ENCODE measurements at places on chromosomes 16 and 17.

DNA sequence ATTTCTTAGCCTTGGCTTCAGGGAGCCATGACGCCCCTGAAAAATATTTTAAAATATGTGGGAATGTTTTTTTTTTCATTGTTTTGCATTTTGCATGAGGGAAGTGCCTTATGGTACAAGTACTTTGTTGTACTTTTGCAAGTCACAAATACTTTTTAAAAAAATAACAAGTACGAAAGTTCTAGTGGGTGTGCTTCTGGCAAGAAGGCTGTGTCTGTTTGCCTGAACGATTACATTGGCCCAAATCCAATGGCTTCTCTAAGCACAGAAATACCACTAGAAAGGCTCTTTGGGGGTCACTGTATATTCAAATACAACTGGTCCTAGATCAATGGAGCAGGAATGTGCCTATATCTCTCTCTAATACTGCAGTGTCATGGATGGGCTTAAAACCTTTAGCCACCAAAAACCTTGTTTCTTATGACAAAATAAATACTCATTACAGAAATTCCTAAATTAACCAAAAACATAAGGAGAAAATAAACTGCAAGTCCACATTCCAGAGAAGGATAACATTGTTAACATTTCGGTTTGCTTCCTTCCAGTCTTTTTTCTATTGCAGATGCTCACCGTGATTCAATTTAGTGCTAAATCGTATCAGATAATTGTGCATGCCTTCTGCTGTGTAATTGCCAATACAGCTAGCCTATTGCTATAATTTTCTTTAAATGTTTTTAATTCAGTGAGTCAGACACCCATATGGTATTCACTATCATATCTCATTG is 97.4 kb downstream of the VAT1L start:
- DNase-seq: no peak

GRCh38 chr16:66728804-66729203 is 22.6 kb downstream of the DYNC1LI2 start:
- DNase-seq: no peak

DNA sequence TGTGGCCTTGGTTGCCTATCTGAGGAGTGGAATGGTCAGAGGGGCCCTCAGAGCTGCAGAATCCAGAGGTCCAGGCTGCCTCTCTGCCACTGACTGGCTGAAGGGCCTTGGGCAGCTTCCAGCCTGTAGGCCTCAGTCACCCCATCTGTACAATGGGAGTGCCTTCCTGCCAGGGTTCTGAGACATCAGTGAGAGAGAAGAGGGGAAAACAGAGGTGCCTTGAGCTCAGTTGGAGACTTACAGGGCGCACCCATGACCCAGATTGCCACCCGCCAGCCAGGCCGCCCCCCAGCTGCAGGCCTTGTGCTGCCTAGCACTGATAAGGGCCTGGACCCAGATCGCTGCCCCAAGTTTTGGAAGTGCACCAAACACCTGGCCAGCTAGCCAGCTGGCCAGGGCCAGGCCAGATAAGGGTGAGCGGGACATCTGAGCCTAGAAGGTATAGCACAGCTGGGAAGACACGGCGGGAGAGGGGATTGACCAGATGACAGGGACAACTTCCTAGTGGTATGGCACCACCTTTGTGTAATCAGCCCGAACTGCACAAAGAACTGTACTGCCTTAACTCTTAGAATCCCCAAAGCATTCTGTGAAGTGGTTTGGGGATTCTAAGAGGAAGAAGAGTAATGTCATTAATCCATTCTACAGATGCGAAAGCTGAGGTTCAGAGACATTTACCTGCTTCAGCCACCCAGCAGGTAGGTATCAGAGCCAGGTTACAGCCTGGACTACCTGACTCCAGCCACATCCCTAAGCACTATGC is 1.4 kb downstream of the SLC4A1 start:
- DNase-seq: peak; percentile 14

GRCh38 chr17:10127819-10128425 is 70.5 kb downstream of the GAS7 start:
- no peak for DNase-seq

DNA sequence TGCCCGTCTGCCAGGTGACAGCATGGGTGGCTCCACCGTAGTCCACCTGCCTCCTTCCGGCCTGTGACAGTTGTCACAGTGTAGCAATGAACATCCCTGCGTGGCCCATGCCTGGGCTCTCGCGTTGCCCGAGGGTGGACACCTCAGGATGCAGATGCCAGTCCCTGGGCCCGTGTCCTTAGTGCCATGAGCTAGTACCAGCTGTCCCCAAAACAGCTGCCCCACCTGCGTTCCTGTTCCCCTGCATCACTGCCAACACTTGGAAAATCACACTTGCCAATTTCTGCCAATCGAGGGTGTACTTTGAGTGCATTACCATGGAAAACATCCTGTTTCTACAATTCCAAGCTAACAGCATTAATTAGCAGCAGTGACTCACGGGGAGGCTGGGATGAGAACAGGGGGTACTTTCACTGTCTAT is 9.0 kb upstream of the C16orf95 start:
- no peak for DNase-seq

GRCh38 chr17:72890711-72891110 is 201.8 kb downstream of the SLC39A11 start:
- no peak for DNase-seq

- DNase-seq: no peak
These were observed 386.6 kb downstream of the SEC14L1 start for GRCh38 chr17:77527409-77527808.

DNA sequence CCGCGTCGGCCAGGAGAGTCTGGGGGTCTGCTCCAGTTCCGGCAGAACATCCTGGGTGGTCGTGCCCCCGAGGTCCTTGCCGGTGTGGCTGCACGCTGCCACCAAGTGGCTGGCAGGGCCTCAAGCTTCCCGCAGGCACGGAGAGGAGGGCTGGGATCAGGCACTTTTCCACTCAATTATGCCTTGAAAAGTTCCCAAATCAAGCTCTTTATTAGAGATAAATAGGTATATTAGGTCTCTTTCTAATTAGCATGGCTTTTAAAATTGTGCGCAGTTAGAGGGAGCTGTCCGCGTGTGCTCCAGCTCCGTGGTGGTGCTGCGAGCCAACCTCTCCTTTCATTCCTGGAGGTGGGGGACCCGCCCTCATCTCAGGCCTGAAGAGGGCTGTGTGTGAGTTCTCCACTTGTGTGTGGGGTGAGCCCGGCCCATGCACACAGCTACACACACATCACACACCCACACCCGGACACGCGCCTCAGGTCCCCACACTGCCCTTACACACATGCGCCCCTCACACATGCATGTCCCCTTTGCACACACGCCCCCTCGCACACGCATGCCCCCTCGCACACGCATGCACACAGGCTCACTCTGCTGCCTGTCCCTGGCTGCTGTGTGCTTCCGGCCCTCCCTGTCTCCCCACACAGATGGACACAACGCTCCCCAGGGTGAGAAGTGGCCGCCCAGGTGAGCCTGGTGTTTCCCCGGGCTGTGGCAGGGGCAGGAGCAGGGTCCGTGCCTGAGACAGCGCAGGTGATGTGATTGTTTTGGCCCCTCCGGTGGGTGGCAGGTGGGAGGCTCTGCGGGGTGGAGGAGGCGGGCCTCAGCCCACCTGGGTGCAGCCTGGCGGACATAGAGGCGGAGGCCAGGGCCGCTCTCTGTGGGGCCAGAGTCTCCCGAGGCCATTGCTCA is 28.8 kb downstream of the CACNA1H start:
- DNase-seq: no peak

GRCh38 chr16:21980032-21980431 is 20.9 kb downstream of the PDZD9 start:
- no peak for DNase-seq

DNA sequence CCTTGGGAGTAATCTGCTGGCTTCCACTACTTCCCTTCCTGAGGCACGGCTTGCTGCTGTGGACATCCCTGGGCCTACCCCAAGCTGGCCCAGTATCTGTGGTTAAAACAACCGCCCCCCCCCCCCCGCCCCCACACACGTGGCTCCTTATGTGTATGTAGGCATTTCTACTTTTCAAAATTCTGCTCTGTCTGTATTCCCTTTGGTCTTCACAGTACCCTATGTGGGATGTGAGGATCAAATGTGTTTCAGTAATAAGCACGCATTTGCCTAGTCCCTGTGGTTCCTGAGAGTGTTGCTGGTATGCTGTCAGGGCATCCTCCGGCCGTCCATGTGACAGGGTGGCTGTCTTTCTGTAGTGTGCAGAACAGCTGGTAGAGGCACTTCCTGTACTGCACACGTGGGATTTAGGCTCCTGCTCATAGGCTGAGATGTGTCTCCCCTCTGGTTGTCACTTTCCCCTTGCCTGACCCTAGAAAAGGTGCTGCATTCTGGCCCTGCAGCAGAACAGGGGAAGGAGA is 2.2 kb downstream of the NT5M start:
- peak; percentile 87 for DNase-seq

GRCh38 chr17:78412403-78412802 is 34.0 kb downstream of the PGS1 start:
- DNase-seq: no peak

DNA sequence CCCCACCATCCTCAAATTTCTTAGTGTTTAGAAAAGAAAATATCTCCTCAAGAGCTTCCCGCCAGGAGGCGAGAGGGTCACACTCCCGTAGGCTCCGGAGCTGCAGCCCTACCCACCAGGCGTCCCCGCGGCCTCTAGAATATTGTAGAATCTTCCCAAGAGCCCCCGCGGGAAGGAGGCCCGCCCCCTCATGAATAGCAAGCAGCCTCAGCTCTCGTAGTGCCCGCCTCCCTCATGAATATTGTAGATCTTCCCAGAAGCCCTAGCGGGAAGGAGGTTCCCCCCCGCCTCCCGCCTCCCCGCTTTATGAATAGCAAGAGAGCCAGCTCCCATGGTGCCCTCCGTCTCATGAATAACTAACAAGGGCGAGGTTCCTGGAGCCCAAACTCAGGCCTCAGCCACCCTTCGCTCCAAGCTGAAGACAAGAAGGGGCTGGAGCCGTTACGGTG is at the start of gene FBXO47:
TSS of gene FBXO47 (minus strand) at position 114 of the 449 bp plus-strand sequence. CDS start 4,378 bp downstream, outside the sequence.
- peak; percentile 64 for DNase-seq

- no peak for DNase-seq
These were observed 1225.1 kb downstream of the CDH8 start for GRCh38 chr16:60811051-60811608.

- DNase-seq: no peak
These were observed 87.2 kb upstream of the NOG start for GRCh38 chr17:56506349-56506748.

DNA sequence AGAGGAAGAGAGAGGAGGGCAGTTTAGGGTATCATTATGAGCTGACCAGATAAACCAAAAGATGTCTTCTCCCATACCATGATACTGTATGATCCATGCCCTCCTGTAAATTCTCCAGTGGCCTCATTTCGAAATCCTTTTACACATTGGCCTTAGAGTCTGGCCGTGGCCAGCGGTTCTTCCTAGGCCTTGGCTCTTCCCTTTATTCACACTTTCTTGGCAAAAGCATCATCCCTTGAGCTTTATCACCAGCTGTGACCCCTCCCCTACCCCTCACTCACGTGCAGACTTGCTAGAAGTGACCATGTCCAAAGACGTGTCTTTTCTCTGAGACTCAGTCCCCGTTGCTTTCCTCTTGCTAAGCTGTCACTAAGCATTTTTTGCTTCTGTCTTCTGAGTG is 22.8 kb downstream of the KATNIP start:
- no peak for DNase-seq

DNA sequence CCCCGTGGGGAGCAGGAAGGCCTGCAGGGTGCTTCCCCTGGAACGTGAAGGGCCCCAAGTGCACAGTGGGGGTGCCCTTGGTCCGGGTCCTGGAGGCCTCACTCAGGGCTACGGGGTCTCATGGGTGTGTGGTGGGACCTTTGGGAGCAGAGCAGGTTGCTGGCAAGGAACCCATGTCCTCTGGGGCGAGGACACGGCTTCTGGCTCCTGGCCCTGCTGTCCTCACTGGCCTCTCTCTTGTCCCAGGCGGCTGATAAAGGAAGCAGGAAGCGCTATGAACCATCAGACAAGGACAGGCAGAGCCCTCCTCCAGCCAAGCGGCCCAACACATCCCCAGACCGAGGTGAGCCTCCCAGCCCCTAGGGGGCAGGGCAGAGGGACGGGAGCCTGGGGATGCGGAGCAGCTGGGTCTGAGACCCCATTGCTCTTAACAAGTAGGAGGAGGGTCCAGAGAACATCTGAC is 9.8 kb upstream of the IL17C start:
- DNase-seq: no peak

GRCh38 chr17:40063187-40063771 is 514 bp downstream of the THRA start:
- DNase-seq: peak; percentile 41

GRCh38 chr16:67965668-67966548 is 2.5 kb downstream of the SLC12A4 start:
- no peak for DNase-seq

- DNase-seq: no peak
These were observed 76.4 kb upstream of the SMIM36 start for GRCh38 chr17:55587608-55588139.

DNA sequence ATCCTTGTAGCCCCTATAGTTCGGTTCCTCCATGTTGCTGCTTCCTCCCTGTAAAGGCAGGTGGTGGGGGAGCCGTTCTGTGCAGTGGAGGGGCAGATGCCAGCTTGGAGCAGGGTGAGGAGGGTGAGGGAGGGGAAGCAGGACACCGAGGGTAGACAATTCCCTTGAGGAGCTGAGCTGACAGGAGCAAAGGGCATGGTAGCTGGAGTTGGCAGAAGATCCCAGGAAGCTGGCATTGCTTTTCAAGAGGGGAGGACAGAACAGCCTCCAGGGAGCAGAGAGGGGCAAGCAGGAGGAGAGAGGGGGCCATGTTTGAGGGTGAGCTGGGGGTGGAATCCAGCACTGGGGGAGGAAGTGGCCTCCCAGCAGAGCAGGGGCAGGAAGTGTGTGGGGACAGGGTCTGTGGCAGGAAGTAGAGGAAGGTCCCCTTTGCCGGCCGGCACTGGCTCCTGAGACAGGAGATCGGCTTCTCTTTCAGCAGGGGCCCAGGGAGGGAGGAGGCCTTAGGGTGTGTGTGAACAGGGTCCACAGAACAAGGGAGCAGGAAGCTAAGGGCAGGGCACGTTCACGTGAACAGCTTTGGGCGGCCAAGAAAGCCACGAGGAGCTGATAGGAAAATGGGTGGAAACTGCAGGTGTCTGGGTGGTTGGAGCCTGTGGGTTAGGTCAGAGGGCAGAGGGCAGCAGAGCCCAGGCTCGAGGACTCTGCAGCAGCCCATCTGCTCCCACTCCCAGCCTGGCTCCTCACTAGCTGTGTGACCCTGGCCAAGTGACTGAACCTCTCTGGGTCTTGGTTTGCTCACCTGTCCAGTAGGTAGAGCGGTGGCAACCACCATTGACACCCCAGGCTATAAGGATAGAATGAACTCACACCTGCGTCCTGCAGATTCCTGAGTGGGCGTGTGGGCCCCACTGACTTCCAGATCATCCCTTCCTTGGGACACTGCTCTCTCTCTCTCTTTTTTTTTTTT is 17.5 kb upstream of the SPNS2 start:
- peak; percentile 34 for DNase-seq

GRCh38 chr16:1338119-1338730 is 4.8 kb downstream of the BAIAP3 start:
- DNase-seq: peak; percentile 50

GRCh38 chr17:81545160-81545949 is 6.8 kb downstream of the FAAP100 start:
- no peak for DNase-seq

GRCh38 chr17:5434984-5435383 is 4.0 kb downstream of the C1QBP start:
- DNase-seq: no peak

GRCh38 chr17:4476017-4476416 is 22.7 kb upstream of the SPNS2 start:
- DNase-seq: no peak

- peak; percentile 88 for DNase-seq
These were observed at the start of gene TTYH2 for GRCh38 chr17:74212913-74213791. TSS of gene TTYH2 (plus strand) at chr17:74213571. CDS start at chr17:74213588, 17 bp downstream.

GRCh38 chr17:73639932-73640331 is 4.3 kb downstream of the SDK2 start:
- no peak for DNase-seq

GRCh38 chr17:30340801-30341356 is 7.0 kb upstream of the TMIGD1 start:
- DNase-seq: no peak

GRCh38 chr16:2151188-2152091 is 3.0 kb downstream of the RAB26 start:
- DNase-seq: peak; percentile 64

Measured in GM12865 (cell line).